ENCODE measurements at places on chromosomes 12 and 14.
A peak's percentile ranks its signal among the peaks of the same experiment; 100 is the strongest.

DNA sequence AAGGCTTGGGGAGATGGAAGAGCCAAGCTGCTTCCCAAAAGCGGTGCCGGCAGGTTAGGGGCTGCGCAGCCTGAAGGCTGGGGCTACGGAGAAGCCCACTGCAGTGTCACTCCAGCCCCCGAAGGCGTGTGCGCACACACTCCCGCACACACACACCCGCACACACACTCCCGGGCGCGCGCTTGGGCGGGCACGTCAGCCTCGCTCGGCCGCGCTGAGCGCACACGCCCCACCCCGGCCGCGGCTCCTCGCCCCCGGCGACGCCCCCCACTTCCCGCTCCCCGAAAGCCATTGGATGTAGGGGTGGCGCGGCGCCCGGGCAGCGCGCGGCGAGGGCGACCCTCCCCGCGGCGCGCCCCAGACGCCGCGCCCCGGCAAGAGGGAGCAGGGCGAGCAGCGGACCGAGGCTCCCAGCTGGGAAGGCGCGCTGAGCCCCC, at the start of gene KCNK10:
KCNK10 (minus strand) TSS at position 184 of the 437 bp plus-strand sequence. CDS start 471 bp downstream, outside the sequence.
- peak; percentile 58 for DNase-seq

- DNase-seq = no peak
Measured at GRCh38 chr12:27194644-27195043, 49.4 kb upstream of the STK38L start.

- DNase-seq = no peak
Measured at GRCh38 chr12:44021471-44021971, 185.6 kb downstream of the TMEM117 start.

GRCh38 chr12:105978276-105978675, 160.5 kb downstream of the NUAK1 start:
- DNase-seq = no peak

- no peak for DNase-seq
Measured at GRCh38 chr12:112167031-112167461, 41.7 kb downstream of the TRAFD1 start.

DNA sequence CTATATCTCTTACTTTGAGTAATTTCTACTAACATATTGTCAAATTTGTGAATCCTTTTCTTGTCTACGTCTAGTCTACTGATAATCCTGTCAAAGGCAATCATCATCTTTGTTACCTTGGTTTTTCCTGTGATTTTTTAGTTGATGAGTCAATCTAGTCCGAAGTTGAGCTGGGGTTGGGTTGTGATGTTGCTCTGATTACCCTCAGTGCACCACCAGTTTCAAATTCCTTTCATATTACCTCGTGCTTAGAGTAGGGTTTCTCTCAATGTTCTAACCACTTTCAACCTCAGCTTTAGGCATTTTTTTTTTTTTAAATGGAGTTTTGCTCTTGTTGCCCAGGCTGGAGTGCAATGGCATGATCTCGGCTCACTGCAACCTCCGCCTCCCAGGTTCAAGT, 186.8 kb downstream of the BTG1 start:
- DNase-seq = no peak

DNA sequence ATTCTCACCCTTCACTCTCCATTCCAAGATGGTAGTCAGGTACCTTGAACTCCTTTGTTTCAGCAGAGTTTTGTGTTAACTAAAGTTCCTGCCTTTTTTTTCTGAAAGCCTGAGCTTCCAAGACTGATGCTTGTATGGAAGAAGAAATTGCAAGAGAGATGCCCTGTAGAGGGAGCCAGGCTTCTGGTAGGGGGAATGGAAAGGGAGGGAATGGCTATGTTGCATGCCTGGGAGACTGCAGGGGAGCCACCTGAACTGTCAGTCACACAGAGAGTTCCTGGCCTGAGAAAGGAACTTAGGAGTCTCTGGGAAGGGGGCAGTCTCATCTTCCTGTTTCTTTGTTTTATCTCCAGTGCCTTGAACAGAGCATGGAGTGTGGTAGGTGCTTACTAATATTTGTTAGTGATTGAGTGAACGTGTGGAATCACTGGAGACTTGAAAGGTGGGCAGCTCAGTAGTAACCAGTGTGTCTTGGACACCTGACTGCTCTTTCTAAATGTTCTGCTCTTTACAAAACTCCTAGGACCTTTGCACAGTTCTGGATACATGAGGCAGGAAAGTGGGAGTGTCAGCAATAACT, 132.2 kb downstream of the ANO4 start:
- no peak for DNase-seq

DNA sequence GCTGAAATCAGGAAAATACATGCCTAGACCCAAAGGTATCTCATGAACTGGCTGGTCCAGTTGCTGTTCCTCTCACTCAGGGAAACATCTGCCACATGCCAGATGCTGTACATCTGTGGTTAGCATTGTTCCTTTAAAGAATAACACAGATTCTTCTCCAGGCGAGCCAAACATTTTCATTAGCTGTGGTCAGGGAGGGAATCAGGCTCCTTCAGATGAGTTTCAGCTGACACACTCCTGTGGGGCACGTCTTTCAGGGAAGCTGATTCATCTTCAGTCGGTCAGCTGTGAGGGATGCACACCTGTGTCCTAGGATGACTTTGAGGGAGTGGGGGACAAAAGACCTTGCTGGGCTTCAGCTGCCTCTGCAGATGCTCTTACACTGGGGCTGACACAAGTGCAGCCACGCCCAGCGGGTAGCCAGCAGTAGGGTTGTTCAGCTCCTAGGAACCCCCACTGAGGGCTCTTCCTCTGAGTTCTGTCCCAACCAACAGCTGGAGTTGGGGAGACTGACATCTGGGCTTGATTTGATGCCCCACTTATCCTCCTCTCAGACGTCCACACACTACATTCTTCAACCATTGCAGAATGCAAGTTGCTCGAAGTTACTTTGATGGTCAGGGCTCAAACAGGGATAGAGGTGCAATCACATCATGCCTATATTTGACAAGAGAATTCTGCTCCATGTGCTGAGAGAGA, 155.0 kb downstream of the NUAK1 start:
- no peak for DNase-seq

DNA sequence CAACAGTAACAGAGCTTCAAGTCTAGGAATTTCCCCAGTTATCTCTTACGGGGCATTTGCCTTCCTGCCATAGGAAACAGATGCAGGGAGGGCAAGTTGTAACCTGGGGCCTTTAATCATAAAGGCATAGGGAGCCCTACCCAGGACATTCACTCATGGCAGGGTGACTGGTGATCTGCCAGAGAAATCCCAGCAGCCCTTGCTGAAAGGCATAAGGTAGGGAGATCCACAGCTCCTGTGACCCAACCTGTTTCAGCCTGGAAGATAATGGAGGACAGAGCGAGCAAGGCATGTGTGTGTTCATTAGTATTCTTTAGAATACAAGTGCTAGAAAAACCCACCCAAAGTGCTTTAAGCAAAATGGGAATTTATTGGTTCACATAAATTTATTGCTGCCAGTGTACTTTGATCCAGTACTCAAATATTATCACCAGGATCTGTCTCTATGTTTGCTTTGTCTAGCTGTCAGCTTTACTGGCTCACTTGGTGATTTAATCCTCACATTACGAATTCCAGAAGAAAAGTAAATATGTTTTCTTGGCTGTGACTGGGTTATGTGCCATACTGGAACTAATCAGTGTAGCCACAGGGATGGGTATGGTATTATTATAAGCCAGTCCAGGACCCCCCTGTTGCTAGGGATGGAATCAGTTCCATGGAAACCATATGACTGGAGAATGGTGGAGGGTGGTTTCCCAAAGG, 21.1 kb upstream of the AKAP6 start:
- DNase-seq = peak; percentile 37

- DNase-seq = no peak
Measured at GRCh38 chr12:65339161-65339560, 60.7 kb downstream of the MSRB3 start.

GRCh38 chr12:46367351-46368029, 5.1 kb downstream of the SLC38A2 start:
- no peak for DNase-seq

GRCh38 chr12:72271451-72272090, 599 bp upstream of the TRHDE start:
- peak; percentile 62 for DNase-seq

DNA sequence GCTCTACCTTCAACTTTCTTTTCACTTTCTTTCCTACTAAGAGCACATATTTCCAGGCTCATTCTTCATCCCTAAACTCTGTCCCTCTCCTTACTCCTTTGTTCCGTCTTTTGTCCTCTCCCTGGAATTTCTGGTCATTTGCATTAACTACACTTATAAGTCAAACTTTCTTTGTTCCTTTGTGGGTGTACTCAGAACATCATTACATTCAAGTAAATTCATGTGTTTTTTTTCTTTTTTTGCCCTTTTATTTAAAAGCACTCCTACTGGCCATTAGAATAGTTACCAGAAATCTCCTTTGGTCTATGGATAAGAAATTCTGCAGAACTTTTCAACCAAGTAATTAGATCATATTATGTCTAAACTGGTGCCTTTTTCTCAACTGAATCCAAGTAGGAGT, 802.6 kb downstream of the DIO2 start:
- DNase-seq = no peak

- no peak for DNase-seq
Measured at GRCh38 chr12:2092890-2093289, 40.1 kb downstream of the CACNA1C start.

GRCh38 chr12:113919791-113920190, 46.3 kb downstream of the RBM19 start:
- no peak for DNase-seq

GRCh38 chr14:102927878-102928411, 5.5 kb downstream of the AMN start:
- DNase-seq = no peak

DNA sequence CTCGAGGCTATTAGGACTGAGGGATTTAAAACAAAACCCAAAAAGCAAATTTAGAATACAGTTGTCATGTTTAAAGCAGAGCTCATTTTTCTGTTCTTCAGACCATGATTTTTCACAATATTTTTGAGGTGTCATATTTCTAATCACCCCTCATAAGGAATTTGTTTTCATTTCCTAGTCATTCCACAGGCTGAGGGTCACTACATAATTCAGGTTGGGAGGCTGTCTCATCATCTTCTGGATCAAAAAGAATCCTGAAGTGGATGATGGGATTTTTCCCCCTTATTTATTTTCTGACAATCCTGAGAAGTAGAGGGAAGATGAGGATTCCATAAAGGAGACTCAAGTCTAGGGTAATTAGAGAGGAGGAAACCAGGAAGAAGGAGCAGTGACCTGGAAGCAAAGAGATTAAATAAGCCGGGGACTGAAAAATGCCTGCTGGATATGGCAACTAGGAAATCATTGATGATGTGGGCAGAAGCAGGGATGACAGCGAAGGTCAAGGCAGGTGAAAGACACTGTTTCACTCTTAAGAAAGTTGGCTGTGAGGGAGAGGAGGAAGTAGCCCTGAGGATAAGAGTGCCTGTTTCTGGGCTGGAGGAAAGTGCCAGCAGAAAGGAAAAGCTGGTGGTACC, 9.0 kb upstream of the PCNX1 start:
- no peak for DNase-seq

DNA sequence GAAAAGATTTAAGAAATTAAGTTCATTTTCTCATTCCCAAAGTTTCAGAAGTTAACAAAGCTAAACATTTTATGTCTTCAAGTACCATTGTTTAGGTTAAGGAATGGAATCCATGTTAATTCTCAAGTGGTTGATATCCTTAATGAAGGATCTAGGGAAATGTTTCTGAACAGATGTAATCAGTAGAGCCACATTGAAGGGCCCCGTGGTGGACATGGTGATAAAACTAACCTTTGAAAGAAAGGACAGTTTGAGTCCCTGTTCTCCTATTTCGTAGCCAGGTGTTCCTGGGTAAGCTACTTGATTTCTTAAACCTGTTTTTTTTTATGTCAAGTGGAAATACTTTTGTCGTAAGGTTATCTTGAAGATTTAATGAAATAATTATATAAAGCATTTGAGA, 4.6 kb downstream of the PPM1A start:
- no peak for DNase-seq

DNA sequence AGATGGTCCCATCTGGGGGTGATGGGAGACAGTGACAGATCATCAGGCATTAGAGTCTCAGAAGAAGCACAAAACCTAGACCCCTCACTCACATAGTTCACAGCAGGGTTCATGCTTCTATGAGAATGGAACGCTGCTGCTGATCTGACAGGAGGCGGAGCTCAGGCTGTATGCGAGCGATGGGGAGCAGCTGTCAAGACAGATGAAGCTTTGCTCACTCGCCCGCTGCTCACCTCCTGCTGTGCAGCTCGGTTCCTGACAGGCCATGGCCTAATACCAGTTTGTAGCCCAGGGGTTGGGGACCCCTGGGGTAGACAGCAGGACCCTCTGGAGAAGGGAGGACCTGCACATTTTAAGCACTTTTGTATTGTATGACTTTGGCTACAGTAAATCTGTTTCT, 111.2 kb downstream of the LGMN start:
- DNase-seq = peak; percentile 67

GRCh38 chr12:17108877-17109541, 503.0 kb upstream of the LMO3 start:
- DNase-seq = peak; percentile 56

GRCh38 chr12:69095765-69096477, 143.4 kb upstream of the CPSF6 start:
- DNase-seq = no peak

GRCh38 chr14:69002069-69002468, 23.0 kb upstream of the ACTN1 start:
- DNase-seq = no peak

- no peak for DNase-seq
Measured at GRCh38 chr14:49418789-49419188, 167.4 kb downstream of the RPS29 start.

GRCh38 chr12:65810036-65810435, 14.2 kb upstream of the HMGA2 start:
- DNase-seq = no peak

DNA sequence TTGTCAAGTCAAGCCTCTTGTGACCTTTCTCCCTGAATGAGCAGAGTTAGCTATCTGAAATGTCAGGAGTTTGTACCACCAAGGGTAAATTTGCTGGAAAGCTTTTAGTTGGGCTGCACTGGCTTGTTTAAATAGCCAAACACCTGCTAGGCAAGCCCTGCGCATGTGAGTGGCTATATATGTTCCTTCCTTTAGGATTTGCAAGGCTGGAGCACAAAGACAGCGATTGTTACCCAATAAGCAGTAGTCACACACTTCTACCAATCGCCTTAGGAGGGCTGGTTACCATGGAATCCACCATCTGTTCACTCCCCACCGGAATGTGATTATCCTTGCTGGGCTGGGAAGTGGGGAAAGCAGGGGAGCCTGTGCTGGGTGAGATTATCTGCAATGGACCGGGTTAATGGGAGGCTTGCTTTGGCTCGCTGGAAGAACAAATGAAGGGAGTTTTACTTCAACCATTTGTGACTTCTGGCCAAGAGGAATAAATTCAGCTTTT, 102.5 kb downstream of the FGD4 start:
- DNase-seq = peak; percentile 81

DNA sequence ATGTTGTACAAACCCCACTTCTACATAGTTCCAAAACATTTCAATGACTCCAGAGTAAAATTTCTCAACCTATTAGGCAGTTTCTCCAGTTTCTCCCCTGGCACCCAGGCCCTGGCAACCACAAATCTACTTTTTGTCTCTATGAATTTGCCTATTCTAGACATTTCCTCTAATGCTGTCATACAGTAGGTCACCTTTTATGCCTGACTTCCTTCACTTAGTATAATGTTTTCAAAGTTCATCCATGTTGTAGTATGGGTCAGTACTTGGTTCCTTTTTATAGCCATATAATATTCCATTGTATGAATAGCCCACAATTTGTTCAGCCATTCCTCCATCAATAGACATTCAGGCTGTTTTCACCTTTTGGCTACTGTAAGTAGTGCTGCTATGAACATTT, 67.0 kb downstream of the SPRING1 start:
- no peak for DNase-seq
